ENCODE measurements at places on chromosomes 7 and 10. TPM values are rescaled to one million over a fixed set of nuclear protein-coding genes. Genes with fewer than 3 reads are reported as not detected.

DNA sequence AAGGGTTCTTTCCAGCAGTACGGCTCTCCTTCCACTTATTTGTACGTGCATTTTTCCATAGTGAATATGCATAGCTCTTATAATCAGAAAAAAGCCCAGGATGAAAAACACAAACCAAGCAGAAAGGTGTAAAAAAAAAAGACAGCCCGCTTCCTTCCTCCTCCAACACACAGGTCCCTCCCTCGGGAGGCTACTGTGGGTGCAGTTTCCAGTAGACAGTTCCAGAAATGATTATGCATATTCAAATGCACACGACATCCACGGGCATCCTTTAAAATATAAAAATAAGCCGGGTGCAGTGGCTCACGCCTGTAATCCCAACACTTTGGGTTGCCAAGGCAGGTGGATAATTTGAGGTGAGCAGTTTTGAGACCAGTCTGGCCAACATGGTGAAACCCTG, 59.9 kb downstream of the TNRC18 start:
- no peak for DNase-seq

- no peak for DNase-seq
Measured at GRCh38 chr10:75352650-75353049, 48.9 kb downstream of the ZNF503 start.

Gene CCDC146
- 18.1 TPM for polyA plus RNA-seq

Gene ADAP1
- polyA plus RNA-seq = 19.2 TPM

DNA sequence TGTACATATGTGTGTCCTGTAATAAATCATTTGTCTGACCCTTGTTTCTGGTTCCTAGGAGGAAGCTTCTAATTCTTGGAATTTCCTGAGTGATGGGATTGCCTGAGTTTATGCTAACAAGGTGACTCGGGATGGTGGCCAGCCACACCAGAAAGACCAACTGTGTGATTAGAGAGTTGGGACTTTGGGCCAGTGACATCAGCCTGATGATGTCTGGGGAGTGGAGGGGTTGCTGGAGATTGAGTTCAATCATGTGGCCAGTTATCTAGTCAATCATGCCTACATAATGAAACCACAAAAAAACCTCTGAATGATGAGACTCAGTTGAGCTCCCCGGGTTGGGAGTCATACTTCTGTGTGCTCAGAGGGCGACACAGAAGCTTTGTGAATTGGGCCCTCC, 23.5 kb upstream of the CARD11 start:
- DNase-seq = no peak

Gene ZNF727
- 0.16 TPM for polyA plus RNA-seq

Gene FZD1
- polyA plus RNA-seq = 61.8 TPM

Gene HHEX
- 9.5 TPM for polyA plus RNA-seq

Gene ZNF485
- polyA plus RNA-seq = 5.9 TPM

Gene MBL2
- polyA plus RNA-seq = not detected

Gene MEOX2
- polyA plus RNA-seq = 2.3 TPM

Gene PNLIPRP3
- not detected for polyA plus RNA-seq

Gene IFIT1B
- polyA plus RNA-seq = 0.09 TPM

- no peak for DNase-seq
Measured at GRCh38 chr10:113293167-113293566, 259.7 kb upstream of the HABP2 start.

- no peak for DNase-seq
Measured at GRCh38 chr10:49090189-49090575, 25.1 kb downstream of the VSTM4 start.
